CD14-positive monocyte (primary cell): ENCODE measurements at places on chromosomes 13 and 19.

DNA sequence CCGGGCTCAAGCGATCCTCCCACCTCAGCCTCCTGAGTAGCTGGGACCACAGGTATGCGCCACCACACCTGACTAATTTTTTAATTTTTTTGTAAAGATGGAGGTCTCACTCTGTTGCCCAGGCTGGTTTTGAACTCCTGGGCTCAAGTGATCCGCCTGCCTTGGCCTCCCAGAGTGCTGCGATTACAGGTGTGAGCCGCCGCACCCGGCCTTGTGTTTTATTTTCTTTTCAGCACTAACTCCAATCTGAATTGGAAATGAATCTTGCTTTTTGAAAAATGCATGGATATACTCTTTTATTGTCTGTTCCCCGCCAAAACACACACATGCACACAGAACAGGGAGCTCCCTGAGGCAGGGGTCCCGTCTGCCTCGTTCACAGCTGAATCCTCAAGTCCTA lies 1.3 kb upstream of the ISOC2 start:
- no peak for DNase-seq

DNA sequence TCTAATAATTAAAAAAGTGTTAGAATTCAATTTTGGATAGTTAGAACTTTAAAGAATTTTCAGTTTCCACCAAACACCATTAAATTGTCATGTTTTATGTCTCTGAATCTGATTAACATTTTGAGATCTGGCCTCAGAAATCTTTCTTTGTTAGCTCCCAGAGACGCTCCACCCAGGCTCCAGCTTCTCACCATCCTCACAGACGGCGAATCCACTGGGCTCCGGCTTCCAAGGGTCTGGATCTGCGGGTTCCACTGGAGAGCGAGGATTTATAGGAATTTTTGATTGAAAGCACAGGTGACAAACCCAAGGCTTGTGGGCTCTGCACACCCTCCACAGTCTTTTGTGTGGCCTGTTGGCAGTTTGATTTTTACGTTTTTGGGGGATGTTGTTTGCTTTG lies 160.6 kb downstream of the URI1 start:
- no peak for DNase-seq

DNA sequence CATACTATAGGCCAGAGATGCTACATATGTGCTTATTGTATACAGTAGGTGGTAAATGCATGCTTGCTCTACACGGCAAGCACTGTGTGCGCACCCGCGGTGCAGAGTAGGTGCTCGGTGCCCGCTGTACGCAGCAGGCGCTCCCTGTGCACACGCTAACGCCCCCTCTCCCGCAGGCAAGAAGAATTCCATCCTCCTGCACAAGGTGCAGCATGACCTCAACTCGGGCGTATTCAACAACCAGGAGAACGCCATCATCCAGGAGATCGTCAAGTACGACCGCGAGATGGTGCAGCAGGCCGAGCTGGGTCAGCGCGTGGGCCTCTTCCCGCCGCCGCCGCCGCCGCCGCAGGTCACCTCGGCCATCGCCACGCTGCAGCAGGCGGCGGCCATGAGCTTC lies 17.7 kb downstream of the POLRMT start:
- DNase-seq: no peak

DNA sequence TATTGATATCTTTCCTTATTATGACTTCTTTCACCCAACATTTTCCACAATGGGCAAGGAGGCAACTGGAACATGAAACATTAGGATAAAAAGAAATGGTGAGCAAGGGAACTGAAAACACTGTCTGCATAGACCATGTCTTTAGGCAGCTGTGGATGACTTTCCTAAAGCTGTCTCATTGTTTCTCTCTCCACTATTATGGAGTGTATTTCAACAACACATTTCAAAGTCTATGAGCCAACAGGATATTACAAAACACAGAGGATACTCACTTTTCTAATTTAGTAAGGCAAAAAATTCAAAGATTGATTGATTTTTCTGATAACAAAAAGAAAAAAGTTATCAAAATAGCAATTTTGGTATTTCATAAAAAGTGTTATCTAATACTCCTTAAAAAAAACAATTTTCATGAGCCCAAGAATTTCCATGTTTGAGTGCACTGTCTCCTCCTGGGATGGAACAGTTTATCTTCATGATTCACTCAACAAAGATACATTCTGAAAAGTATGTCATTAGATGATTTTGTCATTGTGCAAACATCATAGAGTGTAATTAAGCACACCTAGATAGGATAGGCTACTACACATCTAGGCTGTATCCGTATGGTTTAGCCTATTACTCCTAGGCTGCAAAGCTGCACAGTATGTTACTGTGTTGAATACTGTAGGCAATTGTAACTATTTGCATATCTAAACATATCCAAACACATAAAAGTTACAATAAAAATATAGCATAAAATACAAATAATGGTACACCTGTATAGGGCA lies 1568.4 kb downstream of the SLITRK5 start:
- DNase-seq: no peak

DNA sequence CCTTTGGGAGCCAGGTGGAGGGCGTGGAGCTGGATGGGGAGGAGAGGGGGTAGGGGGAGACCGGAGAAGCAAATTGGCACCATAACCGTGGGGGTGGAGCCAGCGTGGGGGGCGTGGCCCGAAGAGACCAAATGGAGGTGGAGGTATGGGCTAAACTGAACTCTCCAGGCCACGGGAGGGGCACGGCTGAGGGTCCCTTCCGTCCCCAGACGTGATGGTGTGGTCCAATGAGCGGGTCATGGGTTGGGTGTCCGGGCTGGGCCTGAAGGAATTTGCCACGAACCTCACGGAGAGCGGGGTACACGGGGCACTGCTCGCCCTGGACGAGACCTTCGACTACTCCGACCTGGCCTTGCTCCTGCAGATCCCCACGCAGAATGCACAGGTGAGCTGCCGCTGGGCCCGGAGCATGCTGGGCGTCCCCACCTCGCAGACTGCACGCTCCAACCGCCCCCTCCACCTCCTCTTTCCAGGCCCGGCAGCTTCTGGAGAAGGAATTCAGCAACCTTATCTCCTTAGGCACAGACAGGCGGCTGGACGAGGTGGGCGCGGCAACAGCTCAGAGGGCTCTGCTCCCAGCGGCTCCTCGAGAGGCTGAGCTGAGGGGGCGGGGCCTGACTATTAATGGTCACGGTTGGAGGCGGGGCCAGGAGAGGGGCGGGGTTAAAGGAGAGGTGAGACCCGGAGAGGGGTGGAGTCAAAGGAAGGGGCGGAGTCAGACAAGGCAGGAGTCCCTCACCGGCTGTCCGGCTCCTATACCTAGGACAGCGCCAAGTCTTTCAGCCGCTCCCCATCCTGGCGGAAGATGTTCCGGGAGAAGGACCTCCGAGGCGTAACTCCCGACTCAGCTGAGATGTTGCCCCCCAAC lies 6.2 kb downstream of the HRC start:
- DNase-seq: peak; percentile 54

- DNase-seq: no peak
These were observed 68.2 kb upstream of the PCDH9 start for GRCh38 chr13:67298297-67298696.

DNA sequence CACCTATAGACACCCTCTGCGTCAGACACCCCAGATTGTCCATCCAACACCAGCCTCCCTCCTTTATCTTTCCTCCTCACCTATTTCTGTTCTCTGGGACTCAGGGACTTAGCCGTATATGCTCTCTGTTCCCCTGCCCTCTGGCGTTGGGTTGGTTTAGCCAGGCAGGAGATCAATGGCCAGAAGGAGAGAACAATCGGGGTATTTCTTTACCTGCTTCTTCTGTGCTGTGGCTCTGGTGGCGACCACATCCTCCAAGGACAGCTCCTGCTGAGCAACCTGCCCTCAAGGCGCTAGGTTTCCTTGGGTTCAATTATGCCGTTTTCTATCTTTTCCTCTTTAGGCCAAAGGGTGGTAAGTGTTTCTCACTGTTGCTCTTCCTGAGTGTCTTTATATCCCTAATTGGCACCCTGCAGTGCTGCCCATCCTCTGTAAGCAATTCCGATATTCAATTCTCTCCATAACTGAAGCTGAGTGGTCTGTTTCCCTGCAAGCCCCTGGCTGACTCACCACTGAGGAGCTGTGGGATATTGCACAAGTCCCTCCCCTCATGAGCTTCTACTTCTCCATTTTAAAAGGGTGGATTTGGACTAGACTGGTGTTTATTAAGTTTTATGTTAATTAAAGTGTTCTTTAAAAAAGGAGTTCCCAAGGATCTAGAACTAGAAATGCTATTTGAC lies 63.7 kb upstream of the TMTC4 start:
- DNase-seq: peak; percentile 5

GRCh38 chr19:5503598-5503997 lies 48.4 kb downstream of the ZNRF4 start:
- DNase-seq: no peak

- DNase-seq: no peak
These were observed 7.3 kb downstream of the KLK8 start for GRCh38 chr19:50994129-50994528.

GRCh38 chr19:33724021-33724720 lies 72.5 kb upstream of the KCTD15 start:
- no peak for DNase-seq

DNA sequence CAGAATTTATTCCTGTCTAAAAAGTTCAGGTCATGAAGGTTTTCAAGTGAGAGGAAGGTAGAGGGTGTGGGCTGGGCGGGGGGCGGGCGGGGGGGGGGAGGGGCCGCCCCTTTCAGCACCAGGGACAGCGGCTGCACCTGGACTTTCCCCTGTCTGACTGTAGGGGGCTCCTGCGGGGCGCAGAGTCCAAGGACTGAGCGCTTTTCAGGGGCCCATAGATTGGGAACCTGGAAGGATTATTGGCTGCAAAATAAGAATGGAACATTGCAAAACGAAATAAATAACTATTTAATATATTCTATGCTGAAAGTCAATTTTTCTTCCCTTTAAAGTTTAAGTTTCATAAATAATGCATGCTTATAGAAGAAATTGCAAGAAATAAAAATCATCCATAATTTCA lies 8.9 kb upstream of the CYP4F3 start:
- DNase-seq: no peak

DNA sequence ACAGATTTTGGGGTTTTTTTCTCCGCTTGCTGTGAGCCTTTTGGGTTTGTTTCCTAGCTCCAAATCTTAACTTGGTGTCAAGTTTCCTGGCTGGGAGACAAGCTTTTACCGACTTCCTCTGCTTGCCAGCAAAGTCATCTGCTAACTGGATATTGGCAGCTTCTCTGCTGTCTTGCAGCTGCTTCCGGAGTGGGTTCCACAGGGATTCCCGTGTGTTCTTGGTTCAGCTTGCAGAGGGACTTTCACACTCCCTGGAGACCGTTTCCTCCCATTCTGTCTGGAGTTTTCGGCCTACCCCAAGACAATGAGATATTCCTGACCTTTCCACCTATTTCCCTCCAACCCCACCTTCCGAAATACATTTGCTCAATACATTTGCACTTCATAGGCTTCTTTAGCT lies 2.2 kb upstream of the COLGALT1 start:
- DNase-seq: no peak

GRCh38 chr13:79660361-79660760 lies 179.4 kb downstream of the NDFIP2 start:
- DNase-seq: no peak

GRCh38 chr13:76067850-76068249 lies 431.7 kb downstream of the LMO7 start:
- DNase-seq: no peak

- DNase-seq: no peak
These were observed 22.4 kb downstream of the ZNF71 start for GRCh38 chr19:56617531-56617930.

- DNase-seq: no peak
These were observed 9.6 kb upstream of the ZNRF4 start for GRCh38 chr19:5445561-5446055.

- no peak for DNase-seq
These were observed 1560.2 kb downstream of the EFNB2 start for GRCh38 chr13:104975272-104975671.

GRCh38 chr19:32396046-32396652 lies 9.4 kb upstream of the DPY19L3 start:
- DNase-seq: no peak

- no peak for DNase-seq
These were observed 143.4 kb downstream of the SHISA2 start for GRCh38 chr13:25908366-25908765.

DNA sequence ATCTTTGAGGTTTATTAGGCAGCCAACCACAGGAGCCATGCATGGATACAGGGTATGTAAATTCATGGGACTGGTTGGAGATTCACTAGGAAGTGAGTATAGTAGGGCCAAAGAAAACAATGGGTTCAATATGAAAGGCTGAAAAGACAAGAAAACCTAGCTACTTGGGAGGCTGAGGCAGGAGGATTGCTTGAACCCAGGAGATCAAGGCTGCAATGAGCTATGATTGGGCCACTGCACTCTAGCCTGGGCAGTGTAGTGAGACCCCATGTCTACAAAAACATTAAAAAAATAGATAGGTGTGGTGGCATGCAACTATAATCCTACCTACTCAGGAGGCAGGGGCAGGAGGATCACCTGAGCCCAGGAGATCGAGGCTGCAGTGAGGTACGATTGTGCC lies 10.3 kb upstream of the SLC1A5 start:
- no peak for DNase-seq

DNA sequence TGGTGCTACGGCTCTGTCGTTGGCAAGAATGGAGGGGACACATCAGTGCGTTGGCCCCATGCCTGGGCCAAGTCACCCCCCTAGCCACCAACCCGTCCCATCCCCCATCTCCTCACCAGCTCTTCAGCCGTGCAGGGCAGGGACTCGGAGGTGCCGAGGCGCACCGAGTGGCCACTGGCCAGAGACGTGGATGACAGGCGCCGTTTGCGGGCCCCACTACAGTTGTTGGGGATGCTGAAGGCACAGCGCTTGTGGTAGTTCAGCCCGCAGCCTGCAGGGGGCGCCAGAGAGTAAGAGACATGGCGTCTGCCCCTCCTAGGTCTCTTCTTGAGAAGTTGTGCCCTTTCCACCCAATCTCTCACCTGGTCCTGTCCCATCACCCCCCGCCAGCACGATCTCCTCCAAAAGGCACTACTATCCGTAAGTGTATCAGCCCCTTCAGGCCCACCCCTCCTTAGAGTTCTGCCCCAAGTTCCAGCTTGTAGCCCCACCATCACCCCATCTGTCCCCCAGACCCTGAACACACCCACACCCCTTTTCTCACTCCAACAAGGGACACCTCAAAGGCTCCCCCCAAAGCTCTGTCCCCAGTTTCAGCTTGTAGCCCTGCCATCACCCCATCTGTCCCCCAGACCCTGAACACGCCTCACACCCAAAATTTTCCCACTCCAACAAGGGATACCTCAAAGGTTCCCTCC lies 12.4 kb downstream of the PRKD2 start:
- DNase-seq: peak; percentile 60

DNA sequence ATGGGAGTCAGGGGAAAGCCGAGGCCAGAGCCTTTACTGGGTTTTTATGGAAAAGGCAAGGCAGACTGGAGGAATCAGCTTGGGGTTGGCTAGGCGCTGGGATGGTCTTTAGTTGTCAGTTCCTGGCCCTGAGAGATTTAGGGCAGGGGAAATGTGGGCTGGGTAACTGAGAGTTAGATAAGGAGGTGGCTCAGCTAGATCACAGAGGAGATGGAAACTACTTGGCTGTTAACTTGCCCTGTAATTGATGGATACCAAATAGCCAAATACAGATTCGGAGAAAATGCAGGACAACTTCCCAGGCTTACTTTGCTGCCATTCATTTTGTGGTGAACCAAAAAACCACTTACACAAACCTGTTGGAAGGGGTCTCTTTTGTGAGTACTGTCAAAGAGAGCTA lies 54.0 kb downstream of the LRCH1 start:
- no peak for DNase-seq

GRCh38 chr19:55158848-55159749 lies 1.6 kb upstream of the TNNI3 start:
- DNase-seq: no peak
